ENCODE measurements at places on chromosomes 16 and 17. TPM values are rescaled to one million over a fixed set of nuclear protein-coding genes. Genes with fewer than 3 reads are reported as not detected.
A peak's percentile ranks its signal among the peaks of the same experiment; 100 is the strongest.

- no peak overlapping the region for H3K27ac ChIP-seq
- no peak for DNase-seq
- no peaks in the 10 kb centered on the region for H3K4me1 ChIP-seq
- peaks cover 12% of the 10 kb centered on the region for H3K27me3 ChIP-seq
- H3K36me3 ChIP-seq = no peaks in the 10 kb centered on the region
Measured at GRCh38 chr17:36703860-36704266, 102.5 kb downstream of the MRM1 start.

- H3K4me3 ChIP-seq = no peak overlapping the region
- peaks cover 11% of the 10 kb centered on the region for H3K4me1 ChIP-seq
- H3K36me3 ChIP-seq = no peaks in the 10 kb centered on the region
- no peak overlapping the region for H3K27ac ChIP-seq
Measured at GRCh38 chr17:17741349-17742023, 60.2 kb downstream of the RAI1 start.

Gene EFCAB5
- total RNA-seq = 0.84 TPM

Gene SYCE1L
- 3.9 TPM for total RNA-seq

GRCh38 chr17:45113424-45113754, 18.9 kb downstream of the PLCD3 start:
- no peaks in the 10 kb centered on the region for H3K36me3 ChIP-seq
- no peak overlapping the region for H3K27ac ChIP-seq
- no peak overlapping the region for H3K4me3 ChIP-seq
- no peaks in the 10 kb centered on the region for H3K4me1 ChIP-seq
- DNase-seq = no peak

DNA sequence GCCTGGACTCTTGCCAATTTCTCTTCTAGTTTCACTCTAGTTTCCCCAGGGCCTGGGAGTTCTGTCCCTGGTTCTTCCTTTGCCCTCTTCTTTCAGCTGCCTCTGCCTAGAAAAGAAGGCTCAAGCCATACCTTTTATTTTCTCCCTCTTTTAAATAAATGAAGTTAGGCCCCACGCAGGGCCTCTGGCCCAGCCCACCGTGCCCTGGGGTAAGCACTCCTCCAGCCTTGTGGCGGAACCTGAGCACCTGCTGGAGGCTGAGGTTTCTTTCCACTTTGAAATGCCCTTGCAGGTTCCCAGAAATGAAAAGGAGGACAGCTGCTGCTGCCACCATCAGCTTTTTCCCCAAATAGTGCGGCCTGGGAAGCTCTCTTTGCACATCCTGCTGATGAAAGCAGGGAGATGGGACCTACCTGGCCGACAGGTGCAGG, 139.4 kb downstream of the CCDC182 start:
- H3K36me3 ChIP-seq = no peaks in the 10 kb centered on the region
- H3K4me3 ChIP-seq = peak overlapping the region; percentile 16
- H3K27me3 ChIP-seq = no peaks in the 10 kb centered on the region
- H3K4me1 ChIP-seq = peaks cover 77% of the 10 kb centered on the region
- no peak overlapping the region for H3K27ac ChIP-seq
- no peak for DNase-seq

Gene AOC3
- 1.0 TPM for total RNA-seq

Gene DHX58
- total RNA-seq = 9.7 TPM

Gene MYH13
- total RNA-seq = not detected

- H3K4me3 ChIP-seq = no peak overlapping the region
- H3K4me1 ChIP-seq = no peaks in the 10 kb centered on the region
- no peak overlapping the region for H3K27ac ChIP-seq
- DNase-seq = no peak
- H3K27me3 ChIP-seq = no peaks in the 10 kb centered on the region
Measured at GRCh38 chr16:70715860-70716357, 30.1 kb upstream of the MTSS2 start.

Gene RANBP10
- total RNA-seq = 20.0 TPM

- DNase-seq = no peak
- H3K27me3 ChIP-seq = no peaks in the 10 kb centered on the region
- no peak overlapping the region for H3K27ac ChIP-seq
- H3K36me3 ChIP-seq = no peaks in the 10 kb centered on the region
- H3K4me3 ChIP-seq = peak overlapping the region; percentile 34
- peaks cover 8% of the 10 kb centered on the region for H3K4me1 ChIP-seq
Measured at GRCh38 chr17:81034168-81034777, 678 bp upstream of the BAIAP2 start.

- no peak overlapping the region for H3K27ac ChIP-seq
- H3K36me3 ChIP-seq = no peaks in the 10 kb centered on the region
- no peak for DNase-seq
- H3K27me3 ChIP-seq = peaks cover 11% of the 10 kb centered on the region
- H3K4me3 ChIP-seq = no peak overlapping the region
Measured at GRCh38 chr16:559411-560203, 587 bp upstream of the PRR35 start.

- no peak for DNase-seq
- no peak overlapping the region for H3K4me3 ChIP-seq
- H3K27me3 ChIP-seq = no peaks in the 10 kb centered on the region
- H3K4me1 ChIP-seq = no peaks in the 10 kb centered on the region
- no peak overlapping the region for H3K27ac ChIP-seq
Measured at GRCh38 chr17:65762973-65763372, 201.5 kb upstream of the AXIN2 start.

Gene DHRS7C
- not detected for total RNA-seq

DNA sequence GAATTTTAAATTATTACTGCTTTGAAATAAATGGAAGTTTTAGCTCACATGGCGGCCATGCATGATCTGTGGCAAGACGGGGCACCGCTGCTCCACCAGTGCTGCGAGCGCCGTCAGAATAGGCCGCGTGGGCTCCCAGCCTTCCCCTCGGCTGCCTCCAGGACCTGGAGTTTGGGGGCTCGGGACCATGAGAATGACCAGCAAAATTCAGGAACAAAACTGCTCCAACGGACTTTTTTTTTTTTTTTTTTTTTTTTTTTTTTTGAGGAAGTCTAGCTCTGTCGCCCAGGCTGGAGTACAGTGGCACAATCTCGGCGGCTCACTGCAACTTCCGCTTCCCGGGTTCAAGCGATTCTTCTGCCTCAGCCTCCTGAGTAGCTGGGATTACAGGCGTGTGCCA, 38.3 kb upstream of the AKAP1 start:
- no peak overlapping the region for H3K27ac ChIP-seq
- H3K27me3 ChIP-seq = peaks cover 14% of the 10 kb centered on the region
- no peak overlapping the region for H3K4me3 ChIP-seq
- no peaks in the 10 kb centered on the region for H3K4me1 ChIP-seq

- H3K4me1 ChIP-seq = no peaks in the 10 kb centered on the region
- no peak overlapping the region for H3K4me3 ChIP-seq
- peaks cover 35% of the 10 kb centered on the region for H3K36me3 ChIP-seq
- peak; percentile 65 for DNase-seq
- no peaks in the 10 kb centered on the region for H3K27me3 ChIP-seq
- no peak overlapping the region for H3K27ac ChIP-seq
Measured at GRCh38 chr17:4721203-4722135, 9.8 kb upstream of the MED11 start.

Gene KRTAP9-8
- total RNA-seq = not detected

Gene CD19
- not detected for total RNA-seq

Gene ITPRIPL2
- 17.3 TPM for total RNA-seq

GRCh38 chr17:50056217-50056960, 479 bp downstream of the ITGA3 start:
- peaks cover 10% of the 10 kb centered on the region for H3K4me1 ChIP-seq
- no peak overlapping the region for H3K27ac ChIP-seq
- no peaks in the 10 kb centered on the region for H3K27me3 ChIP-seq
- H3K4me3 ChIP-seq = peak overlapping the region; percentile 72
- H3K36me3 ChIP-seq = no peaks in the 10 kb centered on the region

- no peak overlapping the region for H3K27ac ChIP-seq
- H3K36me3 ChIP-seq = no peaks in the 10 kb centered on the region
- H3K27me3 ChIP-seq = peaks cover 7% of the 10 kb centered on the region
- H3K4me1 ChIP-seq = peaks cover 11% of the 10 kb centered on the region
Measured at GRCh38 chr17:70169709-70170597, 621 bp downstream of the KCNJ2 start.

DNA sequence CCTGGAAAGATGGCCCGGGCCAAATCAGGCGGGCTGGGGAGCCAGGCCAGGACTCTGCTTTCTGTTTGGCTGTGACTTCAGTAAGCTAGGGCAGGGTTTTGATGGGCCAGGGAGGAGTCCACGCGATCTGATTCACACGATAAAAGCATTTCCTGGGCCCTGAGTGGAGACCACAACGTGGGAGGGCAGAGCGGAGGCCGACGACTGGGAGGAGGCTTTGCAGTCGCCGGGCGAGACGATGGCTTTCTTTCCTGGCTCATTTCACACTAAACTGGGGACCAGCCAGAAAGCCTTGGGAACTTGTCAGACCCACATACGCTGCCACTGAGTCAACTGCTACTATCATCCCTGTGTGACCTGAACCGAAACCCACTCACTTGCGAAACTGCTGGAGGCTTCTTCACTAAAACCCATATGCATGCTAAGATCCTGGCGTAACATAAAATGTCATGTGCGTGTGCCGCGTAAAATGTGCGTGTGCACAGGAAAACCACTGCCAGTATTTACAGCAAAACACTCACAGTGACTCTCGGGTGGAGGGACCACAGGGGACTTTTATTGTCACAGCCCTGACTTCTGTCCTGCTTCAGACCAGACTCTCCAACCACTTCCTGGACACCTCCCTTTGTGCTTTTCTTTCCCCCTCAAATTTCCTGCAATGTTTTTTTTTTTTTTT, 14.2 kb upstream of the RHBDF2 start:
- H3K27me3 ChIP-seq = no peaks in the 10 kb centered on the region
- DNase-seq = peak; percentile 92
- peak overlapping the region; percentile 2 for H3K4me3 ChIP-seq

Gene ELOB
- total RNA-seq = 322 TPM

- H3K4me1 ChIP-seq = peaks cover 20% of the 10 kb centered on the region
- DNase-seq = no peak
- no peaks in the 10 kb centered on the region for H3K27me3 ChIP-seq
- H3K27ac ChIP-seq = no peak overlapping the region
- H3K4me3 ChIP-seq = no peak overlapping the region
Measured at GRCh38 chr16:85061566-85061965, 34.0 kb downstream of the KIAA0513 start.

GRCh38 chr17:14078027-14078426, 8.7 kb downstream of the COX10 start:
- peaks cover 10% of the 10 kb centered on the region for H3K36me3 ChIP-seq
- H3K4me3 ChIP-seq = no peak overlapping the region
- no peak for DNase-seq
- H3K4me1 ChIP-seq = no peaks in the 10 kb centered on the region
- no peak overlapping the region for H3K27ac ChIP-seq

DNA sequence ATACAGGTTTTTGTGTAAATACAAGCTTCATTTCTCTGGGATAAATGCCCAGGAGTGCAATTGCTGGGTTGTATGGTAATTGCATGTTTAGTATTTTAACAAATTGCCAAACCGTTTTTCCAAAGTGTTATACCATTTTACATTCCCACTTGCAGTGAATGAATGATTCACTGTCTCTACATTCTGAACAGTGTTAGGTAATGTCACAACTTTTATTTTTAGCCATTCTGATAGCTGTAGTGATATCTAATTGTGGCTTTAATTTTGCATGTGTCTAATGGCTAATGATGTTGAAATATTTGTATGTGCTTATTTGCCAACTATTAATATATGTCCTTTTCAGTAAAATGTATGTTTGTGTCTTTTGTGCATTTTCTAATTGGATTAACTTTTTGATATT, 156.9 kb upstream of the CES5A start:
- H3K36me3 ChIP-seq = no peaks in the 10 kb centered on the region
- no peaks in the 10 kb centered on the region for H3K4me1 ChIP-seq
- no peak overlapping the region for H3K27ac ChIP-seq
- no peak for DNase-seq
- H3K27me3 ChIP-seq = peaks cover 3% of the 10 kb centered on the region

Gene DUXB
- total RNA-seq = not detected

Gene RILP
- 3.0 TPM for total RNA-seq

Gene PTGES3L
- 0.37 TPM for total RNA-seq
